CD8-positive, alpha-beta memory T cell (primary cell): ENCODE measurements at places on chromosomes 12 and 14. TPM values are rescaled to one million over a fixed set of nuclear protein-coding genes. Genes with fewer than 3 reads are reported as not detected.
A peak's percentile ranks its signal among the peaks of the same experiment; 100 is the strongest.

SERPINA9 gene
- total RNA-seq = not detected

BEST3 gene
- not detected for total RNA-seq

DNA sequence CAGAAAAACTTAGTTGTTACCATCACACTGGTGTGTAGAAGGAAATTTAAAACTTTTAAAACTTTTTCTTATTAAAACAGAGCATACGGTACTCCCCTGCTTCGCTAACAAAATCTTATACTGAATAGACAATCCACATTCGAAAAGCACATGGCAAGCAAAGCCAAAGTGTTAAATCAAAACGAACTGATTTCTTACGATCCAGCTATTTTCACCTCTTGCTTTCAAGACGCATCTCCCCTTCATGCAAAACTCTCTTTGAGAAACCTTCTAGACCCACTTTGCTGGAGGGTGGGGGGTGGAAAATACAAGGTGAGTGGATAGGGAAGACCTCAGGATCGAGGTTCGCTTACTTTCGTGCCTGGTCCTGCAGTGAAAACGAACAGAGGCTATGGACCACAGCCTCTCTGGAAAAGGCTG is 328 bp downstream of the INTS13 start:
- DNase-seq = no peak

AQP2 gene
- not detected for total RNA-seq

GRCh38 chr12:115451780-115452736 is 768.1 kb upstream of the TBX3 start:
- H3K27me3 ChIP-seq = no peaks in the 10 kb centered on the region
- H3K36me3 ChIP-seq = no peaks in the 10 kb centered on the region
- no peak for DNase-seq
- no peaks in the 10 kb centered on the region for H3K4me1 ChIP-seq
- no peak overlapping the region for H3K4me3 ChIP-seq

- no peaks in the 10 kb centered on the region for H3K4me1 ChIP-seq
- no peak overlapping the region for H3K4me3 ChIP-seq
- DNase-seq = no peak
- H3K36me3 ChIP-seq = peaks cover 7% of the 10 kb centered on the region
- H3K27me3 ChIP-seq = no peaks in the 10 kb centered on the region
Observed at GRCh38 chr14:24258548-24259265, 4.3 kb downstream of the TGM1 start.

GARIN6 gene
- total RNA-seq = not detected

LRRC43 gene
- total RNA-seq = 0.26 TPM

DNA sequence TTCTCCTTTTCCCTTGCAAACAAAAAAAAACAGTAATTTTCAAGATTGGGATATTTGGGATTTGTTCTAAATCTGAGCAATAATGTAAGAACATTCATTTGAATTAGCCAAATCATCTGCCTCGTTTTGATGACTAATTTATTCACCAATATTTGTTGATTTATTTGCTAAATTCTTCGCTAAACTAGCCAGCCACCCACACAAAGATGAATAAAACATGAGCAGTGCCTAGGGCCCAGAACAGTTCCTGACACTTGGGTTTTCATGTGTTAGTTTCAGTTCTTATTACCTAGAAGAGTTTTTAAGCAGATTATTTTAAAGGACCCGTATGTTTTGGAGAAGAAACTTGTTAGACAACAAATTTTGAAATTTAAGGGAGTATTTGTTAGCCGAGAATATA is 1.4 kb downstream of the ETNK1 start:
- no peaks in the 10 kb centered on the region for H3K36me3 ChIP-seq
- DNase-seq = peak; percentile 21
- H3K27me3 ChIP-seq = no peaks in the 10 kb centered on the region
- peaks cover 21% of the 10 kb centered on the region for H3K4me1 ChIP-seq

DNA sequence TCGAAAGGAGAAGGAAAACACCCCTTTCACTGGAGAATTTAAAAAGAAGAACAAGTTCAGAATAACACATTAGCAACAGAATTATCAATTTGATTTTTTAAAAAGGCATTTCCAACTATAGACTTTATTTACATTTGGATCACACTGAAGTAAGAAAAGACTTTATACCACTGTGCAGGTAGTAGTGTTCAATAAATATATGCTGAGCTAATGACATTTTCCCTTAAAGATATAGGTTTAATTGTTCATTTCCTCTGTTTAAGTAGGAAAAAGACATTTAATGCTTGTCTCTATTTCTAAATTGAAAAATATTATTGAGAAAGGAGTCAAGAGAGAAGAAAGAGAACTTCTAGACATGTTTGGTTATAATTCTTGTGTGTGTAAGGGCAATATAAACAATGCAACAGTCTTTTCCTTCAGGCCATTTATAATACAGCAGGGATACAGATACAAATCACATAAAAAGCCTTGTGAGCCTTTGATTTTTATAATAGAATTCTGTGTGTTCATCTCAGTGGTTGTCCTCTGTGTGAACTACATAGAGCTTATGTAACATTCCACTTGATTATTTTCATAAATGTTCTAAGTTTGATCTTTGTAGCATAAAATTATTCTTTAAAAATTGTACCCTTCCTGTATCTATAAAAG is 48.7 kb upstream of the PZP start:
- no peaks in the 10 kb centered on the region for H3K27me3 ChIP-seq
- H3K4me3 ChIP-seq = no peak overlapping the region
- no peak for DNase-seq
- no peaks in the 10 kb centered on the region for H3K4me1 ChIP-seq

OSGEP gene
- total RNA-seq = 58.0 TPM

DLK1 gene
- not detected for total RNA-seq

DNA sequence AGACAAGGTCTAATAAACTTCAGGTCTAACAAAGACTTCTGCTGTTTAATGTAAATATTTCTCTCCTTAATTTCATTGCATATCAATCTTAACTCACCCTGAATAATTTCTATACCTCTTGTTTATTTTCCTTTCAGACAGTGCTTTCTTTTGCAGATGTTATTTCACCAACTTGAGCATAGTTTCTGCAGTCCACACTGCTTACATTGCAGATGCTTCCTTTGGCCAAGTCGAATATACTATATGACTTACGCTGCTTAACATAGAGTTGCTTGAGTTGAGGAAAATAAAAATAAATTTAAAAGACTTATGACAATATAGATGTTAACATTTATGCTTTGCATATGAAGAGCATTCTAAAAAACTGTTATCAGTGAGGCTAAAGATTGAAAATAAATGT is 217.7 kb downstream of the PTPRO start:
- no peak for DNase-seq
- H3K4me3 ChIP-seq = no peak overlapping the region
- H3K4me1 ChIP-seq = peaks cover 20% of the 10 kb centered on the region
- H3K27me3 ChIP-seq = no peaks in the 10 kb centered on the region
- no peaks in the 10 kb centered on the region for H3K36me3 ChIP-seq

GRCh38 chr14:89794096-89794495 is 160.4 kb downstream of the EFCAB11 start:
- DNase-seq = no peak
- no peaks in the 10 kb centered on the region for H3K27me3 ChIP-seq

- H3K4me3 ChIP-seq = no peak overlapping the region
- no peak for DNase-seq
- H3K27ac ChIP-seq = no peak overlapping the region
- peaks cover 32% of the 10 kb centered on the region for H3K4me1 ChIP-seq
- H3K36me3 ChIP-seq = no peaks in the 10 kb centered on the region
Observed at GRCh38 chr12:96441816-96442215, 41.6 kb upstream of the CDK17 start.

CACNA2D4 gene
- total RNA-seq = 5.7 TPM
